ENCODE measurements at places on chromosomes 5 and 9. TPM values are rescaled to one million over a fixed set of nuclear protein-coding genes. Genes with fewer than 3 reads are reported as not detected.

- DNase-seq, result no peak
These were observed 83.4 kb downstream of the GHR start for GRCh38 chr5:42506662-42507061.

DNA sequence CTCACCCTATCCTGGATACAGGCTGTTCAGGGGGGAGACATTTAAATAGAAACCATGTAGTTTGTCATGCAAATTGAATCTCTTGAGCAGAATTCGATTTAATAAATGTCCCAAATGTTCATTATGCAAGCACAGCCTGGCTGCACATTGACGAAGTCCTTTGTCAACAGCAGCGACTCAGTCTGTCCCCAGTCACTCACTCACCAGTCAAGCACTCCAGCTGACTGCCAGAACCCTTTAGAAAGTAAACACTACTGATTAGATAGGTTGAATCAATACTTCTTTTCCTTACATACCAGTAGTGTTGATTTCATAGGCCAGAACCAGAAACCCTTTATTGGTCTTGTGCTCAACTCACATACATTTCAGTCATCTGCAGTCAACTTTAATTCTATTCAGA lies 27.5 kb downstream of the CDH6 start:
- DNase-seq, result no peak

GRCh38 chr5:17252543-17252942 lies 35.1 kb downstream of the BASP1 start:
- DNase-seq, result peak; percentile 36

DNA sequence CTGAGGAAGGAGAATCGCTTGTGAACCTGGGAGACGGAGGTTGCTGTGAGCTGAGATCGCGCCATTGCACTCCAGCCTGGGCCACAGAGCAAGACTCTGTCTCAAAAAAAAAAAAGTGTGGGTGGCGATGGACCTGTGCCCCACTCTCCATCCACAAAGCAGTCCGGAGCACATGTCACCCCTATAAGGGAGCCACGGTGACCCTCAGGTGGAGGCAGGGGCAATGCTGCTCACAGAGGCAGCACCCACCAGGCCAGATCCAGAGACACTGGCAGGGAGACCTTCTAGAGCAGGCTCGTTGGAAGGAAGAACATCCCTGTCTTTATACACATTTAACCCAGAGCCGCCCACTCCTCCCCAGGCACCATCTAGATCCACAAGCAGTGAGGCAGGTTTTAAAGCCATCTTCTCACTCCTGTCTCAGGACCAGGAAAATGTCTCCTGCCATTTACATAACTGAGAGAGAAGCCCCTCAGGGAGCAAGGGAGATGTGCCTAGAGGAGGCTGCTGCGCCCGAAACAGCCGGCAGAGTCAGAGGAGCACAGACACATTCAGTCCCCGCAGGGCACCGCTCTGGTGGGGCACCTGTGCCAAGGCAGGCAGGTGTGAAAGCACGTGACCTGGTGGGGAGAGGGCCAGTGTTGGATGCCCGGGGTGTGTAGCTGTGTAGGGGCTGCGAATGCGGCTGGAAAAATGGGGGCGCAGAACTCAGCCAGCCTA lies 31.6 kb upstream of the ADAMTS2 start:
- DNase-seq, result no peak

GRCh38 chr5:143128412-143129071 lies 274.9 kb downstream of the NR3C1 start:
- no peak for DNase-seq

DNA sequence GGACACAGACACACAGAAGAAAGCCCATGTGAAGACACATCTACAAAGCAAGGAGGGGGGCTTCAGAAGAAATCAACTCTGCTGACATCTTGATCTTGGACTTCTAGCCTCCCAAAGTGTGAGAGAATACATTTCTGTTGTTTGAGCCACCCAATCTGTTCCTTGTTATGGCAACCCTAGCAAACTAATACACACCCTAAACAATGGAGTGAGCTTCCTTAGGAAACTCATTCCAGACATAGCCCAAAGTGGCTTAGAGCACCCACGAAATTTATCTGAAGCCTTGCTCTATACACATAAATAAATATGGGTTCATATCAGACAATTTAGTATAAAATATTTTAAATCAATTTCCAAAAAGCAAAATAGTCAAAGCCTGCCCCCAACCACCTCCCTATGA lies 7.6 kb upstream of the TBC1D2 start:
- no peak for DNase-seq

DNA sequence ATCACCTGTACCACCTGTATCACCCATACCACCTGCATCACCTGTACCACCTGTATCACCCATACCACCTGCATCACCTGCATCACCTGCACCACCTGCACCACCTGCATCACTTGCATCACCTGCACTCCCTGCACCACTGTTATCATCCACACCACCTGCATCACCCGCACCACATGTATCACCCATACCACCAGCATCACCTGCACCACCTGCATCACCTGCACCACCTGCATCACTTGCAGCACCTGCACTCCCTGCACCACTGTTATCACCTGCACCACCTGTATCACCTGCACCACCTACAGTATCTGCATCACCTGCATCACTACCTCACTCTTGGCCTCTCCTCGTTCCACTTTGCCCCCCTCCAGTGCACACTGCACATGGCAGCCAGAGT lies 63.2 kb upstream of the CKMT2 start:
- DNase-seq, result no peak

GRCh38 chr9:9998491-9999287 lies 614.1 kb downstream of the PTPRD start:
- no peak for DNase-seq

DNA sequence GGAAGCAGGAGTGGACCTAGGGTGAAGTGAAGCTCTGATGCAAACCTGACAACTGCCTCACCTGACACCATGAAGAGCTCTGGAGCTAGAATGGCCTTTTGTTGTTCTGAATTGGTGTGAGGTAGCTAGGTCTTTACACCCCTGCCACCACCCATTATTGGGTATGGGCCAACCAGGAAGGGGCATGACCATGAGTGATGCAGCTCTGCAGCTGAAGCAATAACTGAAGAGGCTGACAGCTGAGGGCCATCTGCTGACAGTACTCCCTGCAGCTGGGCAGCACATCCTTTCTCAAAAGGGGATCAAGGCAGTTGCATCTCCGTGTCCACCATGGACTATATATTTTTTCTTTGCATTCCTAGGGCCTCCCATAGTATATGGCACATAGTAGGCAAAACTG lies 87.0 kb upstream of the TLE1 start:
- no peak for DNase-seq

GRCh38 chr9:93057703-93058354 lies 672 bp upstream of the SUSD3 start:
- DNase-seq, result no peak

GRCh38 chr5:166370928-166371690 lies 1920.3 kb upstream of the WWC1 start:
- DNase-seq, result no peak

- peak; percentile 65 for DNase-seq
These were observed 19.3 kb upstream of the GZMK start for GRCh38 chr5:55004729-55005128.

- no peak for DNase-seq
These were observed 66.5 kb downstream of the PDE4D start for GRCh38 chr5:59826996-59827395.

DNA sequence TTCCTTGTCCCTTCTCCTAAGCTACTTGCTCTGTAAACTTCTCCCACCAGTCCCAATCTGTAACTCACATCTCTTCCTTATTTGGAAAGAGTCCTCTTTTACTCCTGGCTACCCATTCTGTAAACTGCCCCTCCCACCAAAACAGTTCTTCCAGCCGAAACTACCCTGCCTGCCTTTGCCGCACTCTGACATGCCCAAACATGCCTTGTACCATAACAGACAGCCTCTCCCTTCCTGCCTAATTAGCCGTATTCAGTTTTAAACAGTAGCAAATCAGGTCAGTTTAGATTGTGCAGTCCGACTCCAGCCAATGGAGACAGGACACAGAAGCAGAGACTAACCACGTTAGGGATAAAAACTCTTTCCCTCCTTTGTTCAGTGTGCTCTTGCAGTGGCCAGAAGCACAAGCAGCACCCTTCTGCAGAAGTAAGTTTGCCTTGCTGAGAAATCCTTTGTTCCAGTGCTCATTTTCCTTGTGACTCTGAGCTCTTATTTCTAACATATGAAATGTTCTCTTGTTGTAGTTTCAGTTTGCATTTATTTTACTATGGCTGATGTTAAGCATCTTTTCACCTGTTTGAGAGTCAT lies 5.4 kb upstream of the GLT6D1 start:
- DNase-seq, result peak; percentile 2

DNA sequence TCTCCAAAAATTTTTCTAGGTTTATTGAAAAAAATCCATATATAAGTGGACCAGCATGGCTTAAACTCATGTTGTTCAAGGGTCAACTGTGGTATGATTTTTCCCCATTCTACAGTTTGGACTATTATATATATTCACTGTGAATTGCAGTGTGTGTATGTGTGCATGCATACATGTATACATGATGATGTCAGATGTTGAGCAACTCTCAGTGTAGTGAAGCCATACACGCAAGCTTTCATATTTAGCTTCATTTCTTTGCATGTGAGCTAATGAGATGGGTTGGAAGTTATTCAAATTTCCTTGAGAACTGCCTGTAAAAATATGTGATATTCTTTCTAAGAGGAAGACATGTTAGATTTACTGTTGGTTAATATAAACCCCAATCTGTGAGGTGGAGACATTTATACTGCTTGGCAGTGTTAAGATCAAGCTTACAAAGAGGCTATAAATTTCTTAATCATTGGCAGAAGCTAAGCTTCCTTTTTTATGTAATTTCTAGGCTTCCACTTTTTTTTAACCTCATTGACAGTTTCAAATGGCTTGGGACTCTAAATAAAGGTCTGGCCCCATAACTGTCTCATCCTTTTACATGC lies 134.8 kb downstream of the GABRG2 start:
- DNase-seq, result no peak

GRCh38 chr5:148491015-148491792 lies 107.4 kb downstream of the FBXO38 start:
- DNase-seq, result no peak

GRCh38 chr9:37905131-37905505 lies 1.2 kb upstream of the SLC25A51 start:
- DNase-seq, result no peak

DNA sequence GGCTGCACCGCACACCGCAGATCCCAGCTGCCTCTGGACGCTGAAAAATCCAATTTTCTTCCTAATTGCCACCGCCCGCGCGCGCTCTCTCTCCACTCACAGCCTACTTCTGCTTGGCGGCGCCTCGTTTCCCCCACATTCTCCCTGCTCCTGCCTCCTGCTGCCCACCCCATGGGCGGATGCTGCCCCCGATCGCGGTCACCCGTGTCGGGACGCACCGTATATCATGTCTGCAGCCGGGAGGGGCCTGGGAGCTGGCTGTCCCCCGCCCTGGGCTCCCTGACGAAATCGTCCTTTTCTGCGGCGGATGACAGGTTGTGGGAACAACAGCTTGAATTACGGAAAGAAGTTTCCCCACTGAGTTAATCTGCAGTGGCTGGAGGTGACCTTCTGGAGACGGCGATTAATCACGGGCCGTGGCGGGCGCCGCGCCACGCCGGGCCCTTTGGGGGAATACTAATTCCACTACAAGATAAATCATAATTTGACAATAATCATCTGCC lies 36.3 kb upstream of the PSD2 start:
- no peak for DNase-seq

Gene GPR150
- total RNA-seq, result 0.05 TPM

Gene KCNV2
- total RNA-seq, result not detected

Gene GMCL2
- total RNA-seq, result not detected

Gene CPLANE1
- total RNA-seq, result 19.7 TPM

Gene CNTLN
- 11.3 TPM for total RNA-seq

Gene GZMA
- total RNA-seq, result not detected

Gene RHOBTB3
- total RNA-seq, result 30.3 TPM

Gene CRHBP
- 0.19 TPM for total RNA-seq

Gene PDE6A
- 0.05 TPM for total RNA-seq

Gene CFAP77
- total RNA-seq, result 0.34 TPM

Gene GFI1B
- total RNA-seq, result not detected
